ENCODE measurements at places on chromosomes 2 and 18. TPM values are rescaled to one million over a fixed set of nuclear protein-coding genes. Genes with fewer than 3 reads are reported as not detected.

RFTN2 gene
- 8.6 TPM for total RNA-seq

TUBA3D gene
- 11.0 TPM for total RNA-seq

GALNT3 gene
- total RNA-seq = 0.39 TPM

CNNM3 gene
- total RNA-seq = 10.3 TPM

DOK6 gene
- 11.2 TPM for total RNA-seq

PROKR1 gene
- total RNA-seq = not detected

GRCh38 chr2:121521359-121521758 is 9.3 kb upstream of the RNU4ATAC start:
- DNase-seq = no peak

DNA sequence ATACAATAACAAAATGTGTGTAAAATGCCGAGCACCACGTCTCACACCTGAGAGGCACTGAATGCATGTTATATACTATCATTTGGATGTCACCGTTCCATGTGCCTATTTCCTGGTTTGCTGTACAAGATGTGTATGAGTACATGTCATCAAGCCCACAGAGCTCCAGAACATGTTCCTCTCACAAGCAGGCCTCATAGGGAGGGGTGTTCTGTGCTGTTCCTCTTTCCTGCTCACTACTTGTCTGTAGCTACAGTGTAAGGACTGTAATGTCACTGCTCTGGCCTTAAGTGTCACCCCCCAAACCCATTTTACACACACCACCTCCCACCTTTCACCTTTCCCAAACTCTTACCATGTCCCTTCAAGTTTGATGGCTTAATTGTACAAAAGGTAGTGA is 1.8 kb downstream of the AFF3 start:
- DNase-seq = no peak

GRCh38 chr2:233051241-233052149 is 8.6 kb upstream of the INPP5D start:
- peak; percentile 93 for DNase-seq

GRCh38 chr18:34543945-34544344 is 166.2 kb upstream of the DTNA start:
- DNase-seq = no peak

DNA sequence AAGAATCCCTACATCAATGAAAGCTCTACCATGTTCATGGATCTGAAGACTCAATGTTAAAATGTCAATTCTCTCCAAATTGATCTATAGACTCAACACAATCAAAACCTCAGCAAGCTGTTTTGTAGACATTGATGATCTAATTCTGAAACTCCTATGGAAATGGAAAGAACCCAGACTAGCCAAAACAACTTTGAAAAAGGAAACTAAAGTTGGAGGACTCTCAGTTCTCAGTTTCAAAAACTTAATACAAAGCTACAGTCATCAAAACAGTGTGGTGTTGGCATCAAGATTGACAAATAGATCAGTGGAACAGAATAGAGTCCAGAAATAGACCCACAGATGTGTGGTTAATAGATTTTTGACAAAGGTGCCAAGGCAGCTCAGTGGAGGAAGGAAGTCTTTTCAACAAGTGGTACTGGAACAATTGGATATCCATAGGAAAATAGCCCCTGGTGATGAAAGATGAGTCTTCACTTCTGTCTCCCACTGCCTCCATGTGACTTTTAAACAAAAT is 30.4 kb downstream of the LBH start:
- DNase-seq = no peak

DNA sequence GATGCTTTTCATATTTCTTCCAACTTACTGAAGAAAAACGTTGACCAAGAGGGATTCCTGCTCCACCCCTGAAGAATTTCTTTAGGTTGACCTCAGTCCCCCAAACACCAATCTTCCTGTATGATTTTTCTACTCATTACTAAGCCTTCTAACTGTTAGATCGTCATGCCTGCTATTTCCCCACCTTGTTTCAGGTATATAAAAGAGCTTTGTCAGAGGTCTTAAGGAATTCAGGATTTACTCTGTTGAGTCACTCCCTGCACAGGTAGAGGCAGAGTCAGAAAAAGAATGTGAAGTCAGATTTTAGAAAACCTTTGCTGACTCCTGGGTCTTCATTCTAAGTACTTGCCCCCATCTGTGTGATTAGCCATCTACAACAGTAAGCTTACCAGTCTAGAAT is 83.8 kb upstream of the NOSTRIN start:
- DNase-seq = no peak

GRCh38 chr2:105099153-105099552 is 61.3 kb downstream of the MRPS9 start:
- DNase-seq = no peak

- peak; percentile 92 for DNase-seq
Observed at GRCh38 chr2:120914839-120915521, 179.3 kb downstream of the GLI2 start.

- DNase-seq = no peak
Observed at GRCh38 chr2:118094503-118094902, 6.2 kb downstream of the INSIG2 start.

- no peak for DNase-seq
Observed at GRCh38 chr2:218897394-218898108, 16.9 kb downstream of the WNT10A start.

DNA sequence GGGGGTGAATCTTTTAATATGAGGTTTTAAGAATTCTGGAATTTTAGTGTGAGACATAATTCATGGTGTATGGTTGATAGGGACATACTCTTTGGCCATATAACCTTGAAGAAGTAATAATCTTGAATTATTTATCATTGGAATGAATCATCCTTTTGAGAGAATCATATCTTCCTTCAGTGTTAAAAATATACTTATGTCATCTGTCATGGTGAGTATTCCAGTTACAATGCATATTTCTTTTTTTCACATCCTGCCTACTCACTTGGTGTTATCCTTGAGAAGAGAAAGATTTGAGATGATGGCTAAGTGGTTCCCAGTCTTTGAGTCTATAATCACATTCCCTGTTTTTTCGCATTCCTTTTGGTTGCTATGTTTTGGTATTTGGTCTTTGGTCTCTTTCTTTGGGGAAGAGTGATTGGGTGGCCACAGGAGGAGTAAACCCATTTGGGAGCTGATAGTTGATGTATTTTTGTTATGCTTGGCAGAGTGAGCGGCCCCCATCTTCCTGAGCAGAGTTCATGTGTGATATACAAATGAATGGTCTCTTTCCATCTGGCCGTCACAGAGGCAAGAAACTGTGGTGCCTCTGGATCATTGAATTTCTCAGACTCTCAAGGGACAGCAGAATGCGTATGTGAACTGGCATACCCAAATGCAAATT is 21.6 kb downstream of the ASAP2 start:
- DNase-seq = no peak

DNA sequence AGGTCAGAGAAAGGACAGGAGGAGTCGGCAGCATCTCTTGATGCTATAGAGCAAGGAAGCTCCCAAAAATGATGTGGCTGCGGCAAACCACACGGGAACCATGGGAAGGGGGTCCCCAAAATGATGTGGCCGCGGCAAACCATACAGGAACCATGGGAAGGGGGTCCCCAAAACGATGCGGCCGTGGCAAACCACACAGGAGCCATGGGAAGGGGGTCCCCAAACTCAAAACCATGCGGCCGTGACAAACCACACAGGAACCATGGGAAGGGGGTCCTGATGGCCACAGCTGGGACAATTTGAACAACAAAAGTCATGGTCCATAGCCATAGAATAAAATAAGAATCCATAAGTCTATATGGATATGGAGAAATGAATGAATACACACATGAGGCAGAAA is 58.4 kb upstream of the GLI2 start:
- DNase-seq = no peak

- DNase-seq = no peak
Observed at GRCh38 chr18:49061991-49062831, 111.4 kb upstream of the SMAD7 start.

DNA sequence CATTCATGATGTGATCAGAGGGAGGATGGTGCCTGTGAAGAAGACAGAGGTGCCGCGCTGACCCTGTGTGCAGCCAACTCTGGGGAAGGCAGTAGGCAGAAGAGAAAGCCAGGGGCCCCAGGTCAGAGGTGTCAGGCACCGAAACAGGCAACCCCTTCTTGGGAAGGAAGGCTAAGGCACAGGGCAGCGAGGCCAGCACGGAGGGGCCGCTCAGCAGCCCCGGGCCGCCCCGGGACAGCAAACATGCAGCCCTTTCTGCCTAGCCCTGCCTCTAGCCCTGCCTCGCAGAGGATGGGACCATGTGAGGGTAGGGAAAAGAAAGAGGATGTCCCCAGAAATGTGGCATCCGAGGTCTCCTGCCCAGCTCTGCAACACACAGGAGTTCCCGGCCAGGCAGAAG is 7.7 kb upstream of the MAL start:
- no peak for DNase-seq

Measured in left cardiac atrium (tissue), 4 donors.